NCI-H226 (cell line): ENCODE measurements at places on chromosomes 6 and 20.
A peak's percentile ranks its signal among the peaks of the same experiment; 100 is the strongest.

DNA sequence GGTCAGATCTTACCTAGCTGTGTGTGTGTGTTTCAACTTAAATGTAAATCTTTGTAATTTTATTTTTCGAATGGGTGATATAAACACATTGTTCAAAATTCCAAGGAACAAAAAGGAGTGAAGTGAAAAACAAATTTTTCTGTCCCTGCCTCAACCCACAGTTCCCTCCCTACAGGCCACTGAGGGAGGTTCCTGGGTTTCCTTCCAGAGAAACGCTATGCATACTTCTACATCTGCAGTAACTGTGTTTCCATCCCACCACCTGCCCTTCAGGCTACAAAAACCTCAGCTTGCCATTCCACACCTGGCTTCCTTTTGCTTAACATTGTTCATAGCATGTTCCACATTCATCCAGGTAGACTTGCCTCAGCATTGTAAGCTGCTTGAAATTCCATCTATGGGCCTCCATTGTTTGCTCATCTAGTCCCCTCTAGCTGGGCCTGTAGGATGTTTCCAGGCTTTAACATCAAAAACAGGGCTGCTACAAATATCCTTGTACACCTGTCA, 12.0 kb downstream of the ANGPT4 start:
- no peak for DNase-seq

GRCh38 chr6:33752646-33753015, 5.9 kb upstream of the IP6K3 start:
- no peak for DNase-seq

GRCh38 chr6:160735523-160735922, 33.5 kb downstream of the PLG start:
- DNase-seq, result no peak

GRCh38 chr6:168692193-168692914, 251.4 kb downstream of the SMOC2 start:
- DNase-seq, result no peak

- no peak for DNase-seq
Observed at GRCh38 chr6:73569121-73569520, 48.3 kb upstream of the EEF1A1 start.

- no peak for DNase-seq
Observed at GRCh38 chr6:14785493-14785790, 460.4 kb upstream of the JARID2 start.

GRCh38 chr20:37363221-37364012, 17.5 kb downstream of the SRC start:
- no peak for DNase-seq

- DNase-seq, result no peak
Observed at GRCh38 chr20:14569641-14570040, 232.2 kb upstream of the FLRT3 start.

- no peak for DNase-seq
Observed at GRCh38 chr6:1651362-1651761, 41.6 kb downstream of the FOXC1 start.

GRCh38 chr6:160457823-160458222, 109.6 kb downstream of the SLC22A3 start:
- DNase-seq, result no peak

GRCh38 chr6:44265007-44265721, at the start of gene NFKBIE:
Gene NFKBIE, minus strand, starts transcription at chr6:44265551. Its CDS starts 205 bp downstream, at chr6:44265346.
- DNase-seq, result peak; percentile 86

DNA sequence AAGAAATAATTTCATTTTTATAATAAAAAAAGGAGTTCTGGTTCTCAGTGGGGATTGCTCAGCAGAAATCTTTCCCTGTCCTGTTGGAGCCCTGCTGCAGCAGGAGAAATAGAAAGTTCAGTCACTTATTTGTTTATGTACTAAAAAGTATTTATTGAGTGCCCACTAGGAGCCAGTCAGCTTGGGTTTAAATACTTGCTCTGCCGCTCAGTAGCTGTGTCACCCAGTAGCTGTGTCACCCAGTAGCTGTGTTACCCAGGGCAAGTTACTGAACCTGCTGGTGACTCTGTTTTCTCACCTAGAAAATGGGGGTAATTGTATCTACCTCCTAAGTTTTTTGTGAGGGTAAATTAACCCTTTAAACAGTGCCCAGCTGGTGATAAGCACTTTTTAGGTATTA, 32.9 kb downstream of the FOXF2 start:
- no peak for DNase-seq

DNA sequence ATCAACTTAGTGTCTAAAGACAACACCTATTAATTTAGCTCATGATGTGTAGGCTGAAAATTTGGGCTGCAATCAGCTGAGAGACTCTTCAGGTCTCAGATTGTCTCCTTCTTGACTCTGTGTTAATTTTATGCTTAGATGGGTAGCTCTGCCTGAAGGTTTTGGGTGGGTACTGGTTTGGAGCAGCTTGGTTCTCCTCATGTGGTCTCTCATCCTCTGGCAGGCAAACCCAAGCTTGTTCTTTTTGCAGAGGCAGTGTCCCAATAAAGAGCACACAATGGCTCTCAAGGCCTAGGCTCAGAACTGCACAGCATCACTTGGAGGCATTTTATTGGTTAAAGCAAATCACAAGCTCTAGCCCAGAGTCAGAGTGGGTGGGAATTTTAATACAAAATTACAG, 280.6 kb downstream of the BTBD3 start:
- DNase-seq, result no peak

DNA sequence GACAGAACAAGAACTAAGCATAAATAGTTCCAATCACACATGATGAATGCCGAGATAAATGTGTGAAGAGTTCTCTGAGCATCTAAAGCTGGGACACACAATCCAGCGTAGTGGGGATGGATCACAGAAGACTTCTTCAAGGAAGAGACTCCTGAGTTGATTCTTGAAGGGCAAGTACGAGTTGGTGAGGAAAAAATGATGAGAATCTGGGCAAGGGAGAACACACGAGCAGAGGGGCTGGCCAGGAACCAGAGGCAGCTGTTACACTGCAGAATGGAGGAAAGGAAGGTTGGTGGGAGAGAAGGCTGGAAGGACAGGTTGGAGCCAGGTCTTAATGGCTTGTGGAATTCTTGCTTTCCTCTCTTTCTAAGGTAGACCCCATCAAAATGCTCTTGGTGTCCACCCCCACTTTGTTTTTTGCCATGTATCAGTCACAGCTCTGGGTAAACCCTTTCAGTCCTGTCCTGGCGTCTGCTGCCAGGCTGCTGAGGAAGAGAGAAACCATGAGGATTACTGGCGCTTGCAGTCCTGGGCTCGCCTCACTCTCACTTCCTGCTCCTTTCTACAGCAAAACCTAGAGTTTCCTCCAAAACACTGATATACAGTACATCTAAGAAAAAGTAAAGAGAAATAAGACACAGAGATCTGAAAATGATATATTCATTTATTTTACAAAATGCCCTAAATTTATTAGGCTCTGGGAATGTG, 127.6 kb upstream of the FAM184A start:
- DNase-seq, result no peak

- peak; percentile 89 for DNase-seq
Observed at GRCh38 chr6:87909849-87910248, 137.8 kb upstream of the SPACA1 start.

DNA sequence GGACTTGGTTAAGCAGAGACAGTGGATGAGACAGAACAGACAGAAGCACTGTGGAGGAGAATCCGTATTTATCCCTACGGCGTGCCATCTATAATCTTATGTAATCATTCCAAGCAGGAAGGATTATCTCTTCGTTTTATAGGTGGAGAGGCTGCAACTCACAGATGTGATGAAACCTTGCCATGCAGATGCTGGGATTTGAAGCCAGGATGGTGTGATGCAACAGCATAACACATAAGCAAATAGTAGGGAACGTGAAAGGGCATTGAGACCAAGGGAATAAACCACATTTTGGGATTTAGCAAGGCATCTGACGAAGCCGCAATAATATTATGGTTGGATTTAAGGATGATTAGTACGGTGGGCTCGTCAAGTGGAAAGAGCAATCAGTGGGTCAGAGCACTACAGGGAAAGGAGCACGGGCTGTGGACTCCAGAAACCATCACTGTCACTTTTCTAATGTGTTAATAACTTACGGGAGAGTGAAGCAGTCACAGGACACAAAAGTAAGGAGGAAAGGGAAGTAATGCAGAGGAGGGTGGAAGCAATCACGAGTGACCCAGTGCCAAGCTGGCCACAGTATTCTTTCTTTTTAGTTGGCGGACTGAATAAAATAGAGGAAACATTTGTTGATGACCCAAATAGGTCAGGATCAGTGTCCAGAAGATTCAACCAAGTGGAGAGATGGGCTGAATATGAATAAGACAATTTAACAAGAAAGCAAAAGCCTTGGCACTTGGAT, 119.6 kb upstream of the EDN1 start:
- DNase-seq, result no peak

- DNase-seq, result peak; percentile 63
Observed at GRCh38 chr20:32007787-32008616, 2.2 kb upstream of the CCM2L start.

DNA sequence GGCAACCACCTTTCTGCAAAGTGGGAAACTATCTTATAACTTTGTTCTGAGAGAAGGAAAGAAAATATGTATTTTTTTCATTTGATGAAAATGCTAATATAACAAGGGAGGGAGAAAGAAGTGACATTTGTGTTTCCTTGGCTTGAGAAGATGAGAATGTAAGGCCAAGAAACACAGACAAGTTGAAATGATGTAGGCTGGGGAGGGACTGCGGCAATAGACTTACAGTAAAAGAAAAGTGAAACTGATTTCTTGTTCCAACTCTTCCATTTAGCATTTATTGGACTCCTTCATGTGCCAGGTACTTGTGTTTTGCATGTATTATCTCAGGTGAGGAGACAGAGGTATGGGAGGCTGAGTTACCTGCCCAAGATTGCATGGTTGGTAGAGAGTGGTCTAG, 130.9 kb downstream of the CARMIL1 start:
- no peak for DNase-seq

DNA sequence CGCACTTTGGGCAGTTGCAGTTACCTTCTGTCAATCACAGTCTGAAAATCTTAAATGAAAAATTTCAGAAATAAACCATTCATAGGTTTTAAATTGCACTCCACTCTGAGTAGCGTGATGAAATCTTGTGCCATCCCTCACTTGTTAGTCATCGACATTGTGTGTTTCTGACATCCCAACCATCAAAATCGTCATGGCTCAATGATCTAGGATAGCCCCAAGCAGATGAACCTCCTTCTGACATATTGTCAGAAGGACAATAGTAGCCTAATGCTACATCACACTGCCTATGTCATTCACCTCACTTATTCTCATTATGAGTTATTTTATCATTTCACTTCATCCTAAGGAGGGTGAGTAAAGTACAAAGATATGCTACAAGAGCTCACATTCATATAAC, 284.8 kb downstream of the PTPRK start:
- DNase-seq, result no peak

DNA sequence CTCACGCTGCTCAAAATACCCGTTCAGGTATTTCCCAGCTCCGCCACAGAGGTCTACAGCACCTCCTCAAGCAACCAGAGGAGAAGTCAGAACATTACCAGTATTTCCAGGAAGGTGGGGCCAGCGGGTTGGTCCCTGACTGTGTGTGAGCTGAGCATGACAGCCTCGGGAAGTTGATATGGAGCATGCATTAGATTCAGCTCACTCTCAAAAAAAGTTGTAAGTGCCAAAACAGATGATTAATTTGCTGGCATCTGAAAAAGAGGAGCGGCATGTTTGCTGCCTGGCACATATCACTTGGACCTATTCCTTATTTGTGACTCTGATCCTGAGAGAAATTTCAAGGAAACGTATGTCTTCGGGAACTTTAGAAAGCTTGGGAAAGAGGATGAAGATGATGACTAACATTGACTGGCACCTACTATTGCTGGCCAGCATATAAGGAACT, 32.3 kb downstream of the ELOVL2 start:
- peak; percentile 88 for DNase-seq

GRCh38 chr6:11370191-11371018, 137.9 kb upstream of the NEDD9 start:
- DNase-seq, result no peak

DNA sequence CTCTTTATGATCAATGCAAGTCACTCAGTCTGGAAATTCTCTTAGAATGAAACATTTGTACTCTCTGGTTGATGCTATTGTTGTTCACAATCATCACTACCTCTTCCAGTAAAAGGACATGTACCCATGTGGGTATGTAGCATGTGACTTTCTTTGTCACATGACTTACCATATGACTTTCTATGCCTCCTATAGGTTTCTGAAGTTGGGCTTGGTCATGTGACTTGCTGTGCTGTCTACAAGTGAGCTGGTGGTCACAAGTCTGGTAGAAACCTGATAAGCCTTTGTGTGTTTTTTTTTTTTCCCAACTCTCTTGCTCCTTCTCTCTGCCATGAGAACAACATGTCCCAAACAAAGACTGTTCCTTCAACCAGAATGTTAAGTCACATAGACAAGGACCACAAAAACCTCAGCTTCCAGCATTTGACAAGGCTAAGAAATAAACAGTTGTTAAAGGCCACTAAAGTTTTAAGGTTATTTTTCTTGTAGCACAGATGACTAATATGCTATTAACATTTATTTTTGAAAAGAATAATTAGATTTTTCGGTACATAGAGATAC, 379.2 kb upstream of the SLC35B3 start:
- no peak for DNase-seq

- DNase-seq, result peak; percentile 13
Observed at GRCh38 chr6:11585426-11586016, 48.0 kb downstream of the TMEM170B start.

GRCh38 chr20:44222633-44223368, 12.2 kb upstream of the OSER1 start:
- DNase-seq, result peak; percentile 29

DNA sequence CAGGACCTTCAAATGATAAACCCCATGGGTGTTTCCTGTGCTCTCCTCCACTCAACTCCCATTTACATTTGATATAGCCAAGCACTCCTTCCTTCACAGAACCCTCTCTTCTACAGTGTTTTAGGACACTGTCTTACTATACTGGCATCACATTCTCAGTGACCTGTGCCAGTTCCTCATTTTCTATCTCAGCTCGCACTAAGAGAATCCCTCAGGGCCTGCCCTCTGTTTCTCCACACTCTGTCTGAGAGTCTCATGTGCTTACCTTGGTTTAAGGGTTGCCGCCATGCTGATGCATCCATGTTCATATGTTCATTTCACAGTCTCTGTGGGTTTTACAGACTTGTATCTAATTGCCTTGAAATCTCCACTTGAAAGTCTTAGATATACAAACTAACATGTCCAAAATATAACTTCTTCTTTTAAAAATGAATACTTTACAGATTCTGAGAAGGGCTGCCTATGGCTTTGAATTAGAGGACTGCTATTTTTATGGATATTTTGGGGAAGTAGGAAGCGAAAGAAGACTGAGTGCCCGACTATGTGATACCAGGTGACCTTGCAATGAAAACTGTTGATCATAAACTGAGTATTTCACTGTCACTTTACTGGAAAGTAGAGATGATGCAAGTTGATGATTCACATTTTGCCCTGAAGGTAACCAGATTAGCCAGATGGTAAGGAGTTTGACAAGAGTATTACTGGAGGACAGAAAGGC, 153.1 kb upstream of the SIM1 start:
- DNase-seq, result peak; percentile 13

DNA sequence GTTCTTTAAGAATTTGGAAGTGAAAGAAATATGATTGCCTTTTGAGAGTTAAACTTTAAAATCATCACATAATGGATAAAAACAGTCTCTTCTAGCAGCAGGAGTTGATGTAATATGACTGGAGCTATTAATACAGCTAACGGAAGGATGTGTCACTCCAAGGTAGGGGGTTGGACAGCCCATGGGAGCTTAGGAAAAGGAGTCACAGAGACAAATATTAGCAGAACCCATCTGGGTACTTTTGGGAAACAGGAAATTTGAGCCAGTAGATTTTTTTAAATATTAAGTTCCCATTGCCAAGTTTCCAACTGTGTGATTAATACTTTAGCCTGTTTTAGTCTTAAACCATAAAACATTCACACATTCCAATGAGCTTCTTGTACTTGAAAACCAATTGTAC, 164.7 kb upstream of the RIMS1 start:
- DNase-seq, result no peak

- no peak for DNase-seq
Observed at GRCh38 chr6:98230250-98230649, 604.1 kb upstream of the POU3F2 start.
